ENCODE measurements at places on chromosomes 4 and X. TPM values are rescaled to one million over a fixed set of nuclear protein-coding genes. Genes with fewer than 3 reads are reported as not detected.

- DNase-seq: no peak
Measured at GRCh38 chrX:2147928-2148327, 352.8 kb downstream of the DHRSX start.

DNA sequence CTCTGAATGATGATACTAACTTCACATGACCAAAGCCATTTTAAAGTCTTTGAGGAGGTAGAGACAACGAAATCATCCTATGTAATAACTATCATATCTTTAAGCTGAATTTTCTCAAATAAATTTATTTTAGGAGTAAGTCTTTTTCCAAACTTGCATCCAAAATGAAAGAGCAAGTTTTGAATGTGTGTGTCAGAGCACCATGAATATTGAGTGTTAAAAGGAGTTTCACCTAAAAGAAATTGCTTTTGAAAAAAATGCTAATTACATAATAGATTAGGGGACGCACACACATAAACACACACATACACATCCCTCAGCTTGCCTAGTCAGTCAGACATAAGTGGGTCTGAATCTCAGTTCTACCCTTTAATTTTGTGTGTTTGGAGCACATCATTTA, 1.9 kb downstream of the ANK2 start:
- DNase-seq: no peak

DNA sequence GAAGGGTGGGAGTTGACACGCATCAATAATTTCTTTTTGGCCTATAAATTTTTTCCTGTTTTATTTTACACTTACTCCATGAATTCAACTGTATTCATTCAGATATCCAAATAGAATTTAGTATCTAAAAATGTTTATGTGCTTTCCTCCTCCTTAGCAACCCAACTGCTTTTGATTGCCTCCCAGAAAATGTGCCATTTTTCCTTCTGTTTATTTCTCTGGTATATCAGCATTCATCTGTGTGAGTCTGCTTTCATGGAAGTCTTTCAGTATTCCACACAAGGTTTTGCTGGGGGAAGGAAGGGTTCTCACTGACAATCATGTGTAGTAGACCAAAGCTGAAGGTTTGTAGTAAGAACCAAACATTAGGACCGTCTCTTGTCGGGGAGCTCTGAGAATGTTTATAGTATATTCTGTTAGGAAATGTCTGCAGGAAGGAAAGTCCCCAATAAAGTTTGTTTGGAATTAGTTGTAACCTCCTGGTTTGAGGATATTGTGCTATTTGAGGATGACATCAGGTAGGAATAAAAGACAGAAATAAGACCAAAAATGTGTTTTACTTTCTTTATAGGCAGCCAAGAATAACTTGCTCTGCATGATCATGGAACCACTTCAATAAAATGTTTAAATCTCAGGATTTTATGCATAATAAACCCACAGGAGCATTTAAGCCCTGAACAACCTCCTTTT, 673.6 kb upstream of the INTU start:
- no peak for DNase-seq

DNA sequence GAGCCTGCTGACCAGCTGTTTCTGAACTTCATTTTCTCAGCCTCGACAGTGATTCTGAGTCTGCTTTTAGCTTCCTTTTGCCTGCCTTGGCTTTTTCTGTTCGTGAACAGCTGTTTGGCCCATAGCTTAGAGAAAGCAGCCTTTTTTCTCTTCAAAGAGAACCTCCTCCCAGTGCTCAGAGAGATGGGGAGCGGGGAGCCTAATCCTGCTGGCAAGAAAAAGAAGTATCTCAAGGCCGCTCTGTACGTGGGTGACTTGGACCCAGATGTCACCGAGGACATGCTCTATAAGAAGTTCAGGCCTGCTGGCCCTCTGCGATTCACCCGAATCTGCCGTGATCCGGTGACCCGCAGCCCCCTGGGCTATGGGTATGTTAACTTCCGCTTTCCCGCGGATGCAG, 756 bp downstream of the PABPC5 start:
- DNase-seq: no peak

DNA sequence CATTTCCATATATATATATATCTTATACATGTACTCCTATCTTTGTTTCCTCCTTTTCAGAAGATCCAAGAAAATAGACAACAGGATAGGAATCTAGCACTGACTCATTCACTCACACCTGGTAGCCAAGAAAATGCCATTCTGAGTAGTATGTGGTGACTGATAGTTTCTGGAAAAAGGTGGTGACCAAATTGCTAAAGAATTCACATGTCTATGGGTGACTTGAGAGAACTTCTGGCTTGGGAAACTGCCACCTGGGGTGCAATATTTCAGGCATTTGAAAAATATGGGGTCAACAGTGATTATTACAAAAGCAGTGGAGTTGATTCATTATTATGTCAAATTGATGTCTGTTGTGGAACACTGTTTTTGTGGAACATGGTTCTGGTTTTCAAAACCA, 605.1 kb downstream of the PCDH18 start:
- DNase-seq: no peak

DNA sequence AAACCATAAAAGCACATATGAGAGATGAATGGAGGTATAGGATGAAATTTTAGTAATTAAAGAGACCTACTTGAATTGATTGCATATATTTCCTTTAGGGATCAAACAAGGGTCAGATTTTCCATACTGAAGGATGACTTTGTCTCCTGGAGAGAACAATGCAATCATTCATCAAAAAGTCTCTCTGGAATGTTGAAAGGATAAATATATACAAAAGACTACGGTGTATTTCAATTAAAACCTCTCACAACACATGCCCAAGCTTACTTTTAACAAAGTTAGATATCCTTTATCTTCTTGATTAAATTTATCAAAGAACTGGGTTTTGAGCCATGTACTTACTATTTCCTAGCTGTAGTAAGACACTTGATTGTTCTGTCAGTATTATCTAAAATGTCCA, 36.8 kb upstream of the ADH7 start:
- no peak for DNase-seq

DNA sequence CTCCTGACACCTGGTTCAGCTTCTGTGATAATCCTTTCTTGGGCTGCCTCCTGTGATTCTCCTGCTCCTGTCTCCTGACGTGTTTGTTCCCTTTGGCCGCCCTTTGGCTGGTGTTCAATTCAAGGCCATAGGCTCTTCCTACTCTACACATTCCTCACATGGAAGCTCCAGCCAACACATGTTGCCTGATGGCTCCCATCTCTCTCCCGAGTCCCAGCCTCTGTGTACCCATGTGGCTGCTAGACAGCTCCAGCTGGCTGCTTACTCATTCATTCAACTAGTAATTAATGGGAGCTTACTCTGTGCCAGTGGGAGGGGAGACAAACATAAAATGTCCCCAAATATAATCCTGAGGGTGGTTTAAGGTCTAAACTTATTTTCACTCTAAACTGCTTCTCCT, 9.2 kb upstream of the MED28 start:
- no peak for DNase-seq

GRCh38 chrX:13652287-13652793, 601 bp upstream of the TCEANC start:
- DNase-seq: peak; percentile 58

Gene SPINK2
- 0.54 TPM for total RNA-seq

Gene MCTS1
- total RNA-seq: 78.5 TPM

Gene TSPAN7
- not detected for total RNA-seq

Gene CYBB
- not detected for total RNA-seq

Gene PRDM5
- total RNA-seq: not detected

Gene KLF3
- total RNA-seq: 0.83 TPM
